ENCODE measurements at places on chromosomes 1 and 21. TPM values are rescaled to one million over a fixed set of nuclear protein-coding genes. Genes with fewer than 3 reads are reported as not detected.

GRCh38 chr1:221878134-221878533 is 136.2 kb upstream of the DUSP10 start:
- no peaks in the 10 kb centered on the region for H3K36me3 ChIP-seq
- DNase-seq = no peak
- no peak overlapping the region for H3K27ac ChIP-seq
- no peak overlapping the region for H3K4me3 ChIP-seq
- H3K4me1 ChIP-seq = no peaks in the 10 kb centered on the region
- H3K27me3 ChIP-seq = no peaks in the 10 kb centered on the region

GRCh38 chr1:99348397-99349132 is 84.3 kb downstream of the PLPPR4 start:
- H3K27ac ChIP-seq = no peak overlapping the region
- H3K27me3 ChIP-seq = no peaks in the 10 kb centered on the region
- H3K4me3 ChIP-seq = no peak overlapping the region
- no peak for DNase-seq
- H3K36me3 ChIP-seq = no peaks in the 10 kb centered on the region

FTCD gene
- total RNA-seq = not detected

MAEL gene
- not detected for total RNA-seq

TENT5C gene
- 4.2 TPM for total RNA-seq

- no peak for DNase-seq
- peak overlapping the region; percentile 47 for H3K27ac ChIP-seq
- H3K36me3 ChIP-seq = no peaks in the 10 kb centered on the region
- no peak overlapping the region for H3K4me3 ChIP-seq
These were observed 84.2 kb downstream of the ABCA4 start for GRCh38 chr1:94036730-94037129.

Measured in vagina (tissue), 2 donors.